ENCODE measurements at places on chromosomes 4 and X.

- no peak for DNase-seq
These were observed 349.9 kb upstream of the KLF3 start for GRCh38 chr4:38313999-38314561.

GRCh38 chr4:42676066-42676951, 19.4 kb upstream of the ATP8A1 start:
- no peak for DNase-seq

DNA sequence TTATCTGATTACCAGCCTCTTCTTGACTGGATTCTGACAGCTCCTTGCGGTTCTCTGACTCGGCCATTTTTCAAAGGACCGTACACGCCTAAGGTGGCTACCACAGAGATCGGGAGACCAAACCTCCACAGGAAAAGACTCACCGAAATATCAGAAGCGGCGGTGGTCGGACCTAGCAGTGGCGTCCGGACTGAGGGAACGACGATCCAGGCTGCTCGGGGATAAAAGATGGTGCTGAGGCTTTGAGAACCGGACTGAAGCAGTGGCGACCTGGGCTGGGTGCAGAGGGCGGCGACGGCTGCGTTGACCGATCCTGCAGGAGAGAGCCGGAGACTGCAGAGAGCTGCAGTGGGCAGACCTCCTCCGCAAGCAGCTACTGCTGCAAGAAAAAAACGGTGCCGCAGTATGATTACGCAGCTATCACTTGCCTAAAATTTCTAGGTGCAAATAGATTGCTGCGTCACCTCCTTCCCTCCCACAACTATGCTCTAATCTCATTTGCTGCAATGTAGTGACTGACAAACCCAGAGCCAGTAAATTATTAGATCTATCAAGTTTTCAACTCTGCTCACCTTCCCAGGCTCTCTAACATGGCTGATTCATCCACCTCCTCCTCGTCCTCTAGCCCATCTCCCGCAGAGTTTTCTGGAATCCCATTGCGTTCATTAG, at the start of gene NAP1L2:
Gene NAP1L2 (minus strand): TSS at position 426 of the 669 bp plus-strand sequence. CDS start 359 bp downstream, at position 67.
- peak; percentile 44 for DNase-seq

GRCh38 chr4:112031712-112032328, 113.4 kb upstream of the FAM241A start:
- DNase-seq = peak; percentile 3

DNA sequence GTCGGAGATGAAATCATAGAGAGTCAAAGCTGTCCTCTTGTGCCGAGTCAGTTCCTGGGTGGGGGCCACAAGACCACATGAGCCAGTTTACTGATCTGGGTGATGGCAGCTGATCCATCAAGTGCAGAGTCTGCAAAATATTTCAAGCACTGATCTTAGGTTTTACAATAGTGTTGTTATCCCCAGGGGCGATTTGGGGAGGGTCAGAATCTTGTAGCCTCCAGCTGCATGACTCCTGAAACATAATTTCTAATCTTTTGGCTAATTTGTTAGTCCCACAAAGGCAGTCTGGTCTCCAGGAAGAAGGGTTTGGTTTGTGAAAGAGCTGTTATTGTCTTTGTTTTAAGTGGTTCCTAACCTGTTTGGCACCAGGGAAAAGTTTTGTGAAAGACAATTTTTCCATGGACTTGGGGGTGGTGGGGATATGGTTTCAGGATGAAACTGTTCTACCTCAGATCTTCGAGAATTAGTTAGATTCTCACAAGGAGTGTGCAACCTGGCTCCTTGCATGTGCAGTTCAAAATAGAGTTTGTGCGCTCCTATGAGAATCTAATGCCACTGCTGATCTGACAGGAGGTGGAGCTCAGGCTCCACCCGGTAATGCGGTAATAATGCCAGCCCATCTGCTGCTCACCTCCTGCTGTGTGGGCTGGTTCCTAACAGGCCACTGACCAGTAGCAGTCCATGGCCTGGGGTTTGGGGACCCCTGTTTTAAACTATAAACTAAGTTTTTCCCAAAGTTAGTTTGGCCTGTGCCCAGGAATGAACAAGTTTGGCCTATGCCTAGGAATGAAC, 29.2 kb downstream of the METAP1 start:
- DNase-seq = no peak

- DNase-seq = no peak
These were observed 9.9 kb upstream of the SMIM10L2A start for GRCh38 chrX:135411893-135412292.

GRCh38 chrX:17470136-17470535, 95.1 kb downstream of the NHS start:
- no peak for DNase-seq

- no peak for DNase-seq
These were observed 11.7 kb downstream of the JCHAIN start for GRCh38 chr4:70654605-70655011.

DNA sequence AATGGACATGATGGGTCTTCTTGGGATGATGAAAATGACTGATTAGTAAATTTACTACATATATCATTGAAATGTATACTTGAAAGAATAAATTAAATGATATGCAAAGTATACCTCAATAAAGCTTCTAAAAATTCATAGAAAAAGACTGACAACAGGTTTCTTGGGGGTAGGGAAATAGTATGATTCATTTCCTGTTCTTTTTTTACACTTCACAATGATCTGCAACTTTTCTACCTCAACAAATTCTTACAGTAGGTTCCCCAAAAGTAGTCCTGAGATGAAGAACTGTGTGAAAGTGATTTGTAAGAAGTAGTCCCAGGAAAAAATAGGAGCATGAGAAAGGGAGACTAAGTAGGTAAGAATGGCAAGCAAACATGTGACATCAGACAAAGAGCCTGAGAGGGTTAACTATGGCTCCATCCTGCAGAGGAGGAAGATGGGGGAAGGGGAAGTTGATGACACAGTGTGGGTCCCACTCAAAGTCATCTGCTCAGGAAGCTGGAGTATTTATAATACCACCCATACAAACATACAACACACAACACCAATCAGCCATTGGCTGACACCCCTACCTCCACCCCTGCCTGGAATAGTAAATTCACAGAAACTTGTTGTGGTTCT, 73.9 kb downstream of the ARHGAP6 start:
- DNase-seq = no peak

- no peak for DNase-seq
These were observed 914.9 kb upstream of the PCDH7 start for GRCh38 chr4:29805245-29805644.

DNA sequence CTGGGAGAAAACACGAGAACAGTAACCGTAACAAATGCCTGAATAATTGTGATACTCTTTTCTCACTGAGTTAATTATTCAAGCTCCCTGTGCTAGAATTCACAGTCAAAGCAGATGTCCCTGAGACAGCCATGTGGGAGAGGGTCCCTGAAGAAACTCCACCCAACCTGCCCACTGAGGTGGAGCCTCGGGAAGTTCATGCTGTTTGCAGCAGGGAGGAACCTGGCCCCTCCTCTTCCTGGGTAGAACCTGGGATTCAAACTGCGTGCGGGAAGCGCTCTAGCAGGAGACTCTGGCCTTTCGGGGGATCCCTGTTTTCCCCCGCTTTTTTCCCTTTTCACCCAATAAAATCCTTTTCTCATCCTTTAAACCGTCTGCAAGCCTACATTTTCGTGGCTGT, 20.2 kb upstream of the RHOH start:
- DNase-seq = no peak

GRCh38 chr4:183770906-183771305, 111.8 kb downstream of the TRAPPC11 start:
- no peak for DNase-seq

GRCh38 chr4:139965789-139966188, 188.2 kb downstream of the MAML3 start:
- no peak for DNase-seq

DNA sequence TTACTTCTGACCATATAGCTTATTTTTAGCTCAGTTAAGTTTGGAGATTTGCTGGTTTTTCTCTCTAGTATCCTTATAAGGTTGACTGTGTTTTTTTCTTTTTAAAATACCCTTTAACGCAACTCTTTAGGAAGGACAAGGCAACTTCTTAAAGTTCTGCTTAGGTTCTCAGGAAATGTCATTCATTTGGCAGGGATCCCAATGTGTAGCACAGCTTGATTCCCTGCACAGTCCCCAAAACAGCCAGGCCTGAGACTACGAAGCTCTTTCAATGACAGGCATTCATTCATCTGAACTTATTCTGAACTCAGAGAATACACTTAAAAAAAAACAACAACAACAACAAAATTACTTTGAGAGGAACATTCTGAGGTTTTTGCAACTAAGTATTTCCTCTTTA, 1765.8 kb downstream of the PCDH7 start:
- no peak for DNase-seq

DNA sequence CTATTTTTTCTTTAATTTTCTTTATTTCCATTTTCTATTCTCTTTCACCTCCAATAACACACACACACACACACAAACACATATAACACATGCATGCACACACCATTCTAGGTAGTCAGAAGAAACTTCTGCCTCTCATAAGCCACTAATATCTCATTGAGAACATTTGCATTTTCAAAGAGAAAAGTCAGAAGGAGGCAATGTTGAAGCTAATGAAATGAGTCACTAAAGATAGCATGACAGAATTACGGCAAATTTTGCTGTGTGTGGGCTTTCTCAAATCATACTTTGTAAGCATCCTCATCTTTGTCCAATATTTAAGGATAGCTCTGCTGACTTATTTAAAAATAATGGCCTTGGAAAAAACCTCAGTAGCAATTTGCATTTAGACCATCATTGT, 291.3 kb downstream of the GUCY2F start:
- no peak for DNase-seq

DNA sequence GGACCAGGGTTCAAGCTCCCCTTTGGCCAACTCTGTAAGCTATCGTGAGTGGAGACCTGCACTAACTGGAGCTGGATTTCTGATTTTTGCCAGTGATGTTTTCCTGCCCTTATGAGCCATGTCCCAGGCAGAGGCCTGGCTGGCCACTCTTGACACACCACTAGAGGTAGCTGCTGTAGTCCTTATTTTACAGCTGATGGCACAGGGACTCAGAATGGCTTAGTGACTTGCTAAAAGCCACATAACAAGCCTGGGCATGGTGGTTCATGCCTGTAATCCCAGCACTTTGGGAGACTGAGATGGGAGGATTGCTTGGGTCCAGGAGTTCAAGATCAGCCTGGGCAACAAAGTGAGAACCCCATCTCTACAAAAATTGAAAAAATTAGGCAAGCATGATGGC, 33.4 kb downstream of the CYTL1 start:
- no peak for DNase-seq

DNA sequence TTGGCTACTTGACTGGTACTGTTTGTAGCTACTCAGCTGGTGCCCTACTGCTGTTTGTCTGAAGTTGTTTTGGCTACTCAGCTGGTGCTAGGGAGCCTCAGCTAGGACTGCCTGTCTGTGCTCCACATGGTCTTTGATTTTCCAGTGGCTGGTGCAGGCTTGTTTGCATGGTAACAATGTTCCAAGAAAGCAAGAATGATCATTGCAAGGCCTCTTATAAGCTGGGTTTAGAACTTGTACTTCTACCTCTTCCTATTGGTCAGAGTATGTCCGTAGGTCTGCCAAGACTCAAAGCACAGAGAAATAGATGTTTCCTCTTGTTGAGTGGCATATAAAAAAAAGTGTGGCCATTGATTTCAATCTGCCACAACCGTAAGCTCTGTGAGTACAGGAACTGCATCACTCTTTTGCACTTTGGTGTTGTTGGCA, 17.6 kb downstream of the NFKB1 start:
- DNase-seq = no peak

GRCh38 chr4:87118826-87119225, 101.6 kb downstream of the KLHL8 start:
- no peak for DNase-seq

GRCh38 chr4:176611381-176611780, 181.3 kb downstream of the VEGFC start:
- DNase-seq = no peak

GRCh38 chrX:24774650-24775049, 80.9 kb downstream of the POLA1 start:
- DNase-seq = no peak

DNA sequence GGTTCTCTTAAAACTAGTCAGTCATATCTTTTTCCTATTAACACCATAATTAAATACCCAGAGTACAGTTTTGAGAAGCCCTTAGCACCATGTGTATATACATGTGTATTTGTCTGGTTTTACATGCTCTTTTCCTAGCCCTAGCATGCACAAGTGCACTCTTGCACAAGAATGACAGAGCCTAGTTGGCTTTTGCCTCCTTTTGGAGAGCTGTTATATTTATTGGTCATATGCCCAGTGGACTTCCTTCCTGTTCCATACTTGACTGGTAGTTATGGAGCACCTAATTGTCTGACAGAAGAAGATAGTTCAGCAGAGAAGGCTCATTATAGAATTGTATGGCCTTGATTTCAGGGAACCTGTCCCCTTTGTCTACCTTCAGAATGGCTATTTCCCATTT, 155.6 kb downstream of the ARX start:
- DNase-seq = no peak

DNA sequence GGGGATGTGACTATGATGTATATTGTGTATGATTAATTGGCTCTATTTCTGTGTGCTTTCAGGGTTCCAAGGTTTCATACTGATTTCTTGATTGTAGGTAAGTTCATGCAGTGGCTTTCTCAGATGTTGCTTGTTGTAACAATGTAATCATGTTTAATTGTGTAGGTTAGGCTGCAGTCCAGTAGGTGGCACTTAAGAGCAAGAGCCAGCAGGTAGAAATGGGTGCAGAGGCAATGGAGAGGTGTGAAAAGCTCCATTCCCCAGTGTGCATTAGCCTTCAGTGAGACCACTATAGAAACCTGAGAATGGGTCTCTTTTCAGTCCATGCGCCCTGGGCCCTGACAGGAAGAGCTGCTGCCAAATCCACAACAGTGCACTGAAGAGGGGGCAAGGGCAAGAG, 28.2 kb downstream of the DCAF12L2 start:
- DNase-seq = no peak

DNA sequence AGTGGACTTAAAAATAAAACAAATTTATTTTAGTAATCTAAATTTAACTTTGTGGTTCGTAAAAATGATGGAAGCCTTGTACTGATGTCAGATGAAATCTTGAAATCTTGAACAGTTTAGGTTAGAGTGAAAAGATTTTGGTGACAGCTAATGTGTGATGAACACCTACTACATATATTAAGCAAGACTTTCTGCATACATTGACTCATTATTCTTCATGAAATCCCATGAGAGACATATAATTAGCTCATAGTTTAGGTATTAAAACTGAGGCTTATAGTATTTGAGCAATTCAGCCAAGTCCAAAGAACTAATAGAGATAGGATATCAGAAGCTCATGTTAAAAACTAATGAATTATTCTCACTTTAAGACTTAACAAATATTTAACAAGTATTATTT, 66.9 kb upstream of the PCDH7 start:
- DNase-seq = no peak

DNA sequence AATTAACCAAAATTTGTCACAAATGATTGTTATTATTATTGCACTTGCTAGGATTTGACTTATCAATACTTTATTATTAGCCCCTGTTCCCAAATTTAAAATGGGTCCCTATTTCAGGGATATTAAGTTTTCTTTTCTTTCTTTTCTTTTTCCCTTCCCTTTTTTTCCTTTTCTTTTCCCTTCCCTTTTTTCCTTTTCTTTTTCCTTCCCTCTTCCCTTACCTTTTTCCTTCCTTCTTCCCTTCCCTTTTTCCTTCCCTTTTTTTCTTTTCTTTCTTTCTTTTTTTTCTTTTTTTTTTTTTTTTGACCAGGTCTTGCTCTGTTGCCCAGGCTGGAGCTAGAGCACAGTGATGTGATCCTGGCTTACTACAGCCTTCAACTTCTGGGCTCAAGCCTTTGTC, 33.8 kb downstream of the WWC2 start:
- DNase-seq = no peak

GRCh38 chr4:30269850-30270249, 450.3 kb upstream of the PCDH7 start:
- no peak for DNase-seq
